ENCODE measurements at places on chromosomes 3 and 15.

GRCh38 chr3:135084405-135084804 is 289.3 kb downstream of the EPHB1 start:
- DNase-seq: no peak

- no peak for DNase-seq
These were observed 38.8 kb downstream of the SPG21 start for GRCh38 chr15:64950888-64951287.

DNA sequence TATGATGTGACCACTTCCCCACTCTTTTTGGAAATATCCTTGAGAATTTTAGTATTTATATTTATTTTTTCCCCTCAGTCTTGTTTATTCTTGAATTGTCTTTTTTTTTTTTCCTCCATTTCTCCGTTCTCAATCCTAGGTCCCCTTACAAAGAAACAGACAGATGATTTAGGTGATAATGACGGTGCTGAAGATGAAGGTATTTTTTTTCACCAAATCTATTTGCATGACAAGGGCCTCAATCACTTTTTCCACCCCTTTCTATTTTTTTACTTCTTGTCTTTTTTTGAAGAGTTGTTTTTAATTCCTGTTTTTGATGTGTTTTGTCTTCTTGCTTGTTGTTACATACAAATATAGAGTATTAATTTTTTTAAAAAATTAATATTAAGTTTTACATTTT is 402.6 kb downstream of the NLGN1 start:
- no peak for DNase-seq

DNA sequence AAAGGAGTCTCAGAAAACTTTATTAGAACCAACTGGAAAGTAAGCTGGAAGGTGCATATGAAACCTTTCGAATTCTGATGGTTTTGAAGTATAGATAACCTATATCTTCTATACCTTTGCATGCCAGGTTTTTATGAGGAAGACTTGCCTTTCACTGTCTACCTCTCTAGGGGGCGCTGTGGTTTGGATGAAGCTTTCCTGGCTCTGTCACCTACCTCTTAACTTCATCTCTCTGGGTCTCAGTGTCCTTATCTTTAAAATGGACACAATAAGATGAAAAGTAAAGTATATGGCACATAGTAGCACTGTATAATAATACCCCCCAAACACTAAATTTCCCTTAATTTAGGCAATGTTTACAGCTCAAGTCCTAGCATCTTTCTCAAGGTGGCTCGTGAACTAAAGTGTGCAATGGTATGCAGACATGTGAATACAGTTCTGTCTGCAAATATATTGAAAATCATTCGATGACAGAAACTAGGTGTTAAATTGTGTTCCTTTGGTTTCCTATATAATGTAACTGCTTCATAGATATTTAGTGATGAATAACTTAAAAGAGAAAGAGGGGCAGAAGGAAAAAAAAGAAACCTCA is 314.3 kb downstream of the CHST2 start:
- peak; percentile 24 for DNase-seq

- no peak for DNase-seq
These were observed 15.5 kb downstream of the HTR3C start for GRCh38 chr3:184068344-184068743.

GRCh38 chr3:13707456-13707855 is 158.5 kb downstream of the FBLN2 start:
- DNase-seq: no peak

DNA sequence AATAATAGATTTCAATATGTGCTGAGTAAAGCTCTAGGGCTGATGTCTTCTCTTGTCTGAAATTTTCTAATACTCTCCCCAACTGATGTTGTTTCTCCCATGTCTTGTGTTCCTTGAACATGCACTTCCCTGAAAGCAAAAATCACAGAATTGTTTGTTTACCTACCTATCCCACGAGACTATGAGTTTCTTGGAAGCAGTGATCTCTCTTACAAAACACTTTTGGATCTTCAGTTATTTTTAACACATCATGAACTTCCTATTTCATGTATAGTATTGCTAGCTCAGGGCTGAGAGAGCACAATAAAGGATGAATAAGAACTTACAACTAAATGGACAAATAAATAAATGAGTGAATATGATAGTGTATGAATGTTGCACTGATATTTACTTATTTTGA is 365.0 kb downstream of the ROBO2 start:
- DNase-seq: no peak

DNA sequence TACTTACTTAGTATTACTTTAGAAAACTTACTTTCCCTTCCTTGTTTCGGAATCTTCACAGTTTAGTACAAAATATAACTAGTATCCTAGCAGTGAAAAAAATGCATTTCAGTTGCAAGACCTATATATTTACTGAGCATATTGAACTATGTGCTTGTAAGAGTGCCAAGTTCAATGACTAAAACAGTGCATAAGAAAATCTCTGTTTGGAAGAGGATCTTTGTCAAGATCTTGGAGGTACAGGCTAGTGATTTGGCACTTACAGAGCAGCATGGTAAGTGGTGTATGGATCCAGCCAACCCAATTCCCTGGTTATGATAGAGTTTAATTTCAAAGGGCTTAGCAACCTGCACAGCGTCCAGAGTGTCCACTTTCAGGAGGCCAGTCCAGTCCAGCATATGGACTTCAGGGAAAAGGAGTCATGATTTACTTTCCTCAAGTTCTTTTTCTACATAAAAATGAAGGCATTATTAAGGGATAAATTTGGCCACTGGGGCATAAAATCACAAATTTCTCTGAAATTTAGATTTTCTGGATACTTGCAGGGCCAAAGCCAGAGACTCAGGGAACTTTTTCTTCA is 625.8 kb upstream of the BCHE start:
- DNase-seq: no peak

DNA sequence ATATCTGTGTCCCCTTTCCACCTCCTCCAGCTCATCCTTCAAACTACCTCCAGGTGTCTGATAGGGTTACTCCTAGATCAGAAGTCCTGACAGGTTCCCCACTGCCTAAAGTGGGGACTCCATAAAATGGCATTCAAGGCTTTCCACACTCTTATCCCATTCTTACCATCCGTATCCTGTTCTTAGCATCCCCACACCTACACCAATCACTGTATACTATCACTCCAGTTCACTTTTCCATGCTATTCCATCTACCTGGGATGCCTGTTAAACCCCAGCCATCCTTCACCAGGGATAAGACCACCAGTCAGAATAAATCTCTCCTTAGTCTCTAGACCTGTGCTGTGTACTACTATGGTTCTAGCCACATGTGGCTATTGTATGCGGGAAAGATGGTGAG is 19.1 kb downstream of the SSR3 start:
- DNase-seq: no peak

DNA sequence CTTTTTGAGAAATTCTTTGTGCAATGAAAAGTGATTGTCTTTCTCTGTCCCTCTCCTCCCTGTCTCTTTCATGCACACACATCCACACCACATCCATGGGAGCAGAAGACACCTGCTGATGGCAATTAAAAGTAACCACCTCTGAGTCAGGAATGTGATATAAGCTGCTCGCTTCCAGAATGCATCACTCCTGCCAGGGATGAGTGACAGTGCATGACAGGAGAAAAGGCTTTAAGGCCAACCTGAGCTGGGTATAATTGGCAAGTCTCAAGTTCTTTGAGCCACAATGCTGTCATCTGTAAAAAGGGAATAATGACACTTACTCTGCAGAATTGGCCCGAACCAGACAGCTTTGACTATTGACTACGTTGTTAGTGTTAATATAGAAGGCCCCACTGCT is 59.6 kb downstream of the UBP1 start:
- no peak for DNase-seq

- DNase-seq: peak; percentile 46
These were observed 211.9 kb upstream of the GOLGA6L4 start for GRCh38 chr15:84023636-84024035.

DNA sequence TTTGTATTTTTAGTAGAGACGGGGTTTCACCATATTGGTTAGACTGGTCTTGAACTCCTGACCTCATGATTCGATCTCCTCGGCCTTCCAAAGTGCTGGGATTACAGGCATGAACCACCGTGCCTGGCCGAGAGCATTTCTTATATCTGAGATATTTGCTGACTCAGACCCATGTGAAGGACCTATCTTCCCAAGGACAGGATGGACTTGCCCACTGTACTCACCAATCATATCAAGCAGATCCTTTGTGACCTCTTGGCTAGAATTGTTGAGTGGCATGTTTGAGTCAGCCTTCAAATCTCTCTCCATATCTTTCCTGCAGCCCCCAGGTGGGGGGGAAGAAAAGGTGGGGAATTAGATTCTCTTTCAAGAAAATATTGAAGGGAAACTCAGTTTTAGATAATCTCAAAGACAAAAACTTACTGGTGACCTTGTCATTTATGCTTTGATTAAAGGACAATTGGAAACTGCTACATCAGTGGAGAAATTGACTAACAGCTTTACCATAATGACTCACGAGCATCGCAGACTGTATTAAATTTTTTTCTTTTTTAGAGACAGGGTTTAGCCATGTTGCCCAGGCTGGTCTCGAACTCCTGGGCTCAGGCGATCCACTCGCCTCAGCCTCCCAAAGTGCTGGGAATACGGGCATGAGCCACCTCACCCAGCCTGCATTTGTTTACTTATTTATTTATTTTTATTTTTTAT is 3.1 kb downstream of the C3orf62 start:
- no peak for DNase-seq

All from neural progenitor cell (in vitro differentiated cells).